Upper lobe of left lung (tissue), 6 donors: ENCODE measurements at places on chromosomes 1 and 21.

DNA sequence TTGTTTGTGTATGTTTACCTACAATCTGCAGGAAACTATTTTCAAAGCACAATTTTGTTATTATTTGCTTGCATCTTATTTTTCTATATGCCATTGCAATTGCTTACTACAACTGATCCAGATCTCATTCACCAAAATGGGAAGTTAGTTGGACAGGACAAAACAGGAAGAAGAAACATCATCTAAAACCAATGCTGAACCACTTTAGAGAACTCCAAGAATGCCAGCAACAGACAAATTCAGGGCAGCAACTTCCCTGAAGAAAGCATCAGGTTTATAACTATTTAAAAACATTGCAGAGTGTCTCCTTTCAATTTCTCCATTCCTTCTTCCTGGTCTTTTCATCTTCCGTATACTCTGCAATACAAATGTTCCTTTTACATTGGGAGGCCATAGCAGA, 82.4 kb upstream of the SMYD2 start:
- no peak for DNase-seq

- DNase-seq: no peak
Observed at GRCh38 chr1:209323743-209324142, 259.8 kb upstream of the CAMK1G start.

- no peak for DNase-seq
Observed at GRCh38 chr1:39671793-39672550, at the start of gene NT5C1A. Gene NT5C1A, minus strand, starts transcription at chr1:39672107. Its CDS starts 69 bp downstream, at chr1:39672038.

- DNase-seq: no peak
Observed at GRCh38 chr1:5526822-5527551, 465.2 kb downstream of the NPHP4 start.

- DNase-seq: no peak
Observed at GRCh38 chr1:15851210-15852035, 3.9 kb downstream of the SPEN start.

DNA sequence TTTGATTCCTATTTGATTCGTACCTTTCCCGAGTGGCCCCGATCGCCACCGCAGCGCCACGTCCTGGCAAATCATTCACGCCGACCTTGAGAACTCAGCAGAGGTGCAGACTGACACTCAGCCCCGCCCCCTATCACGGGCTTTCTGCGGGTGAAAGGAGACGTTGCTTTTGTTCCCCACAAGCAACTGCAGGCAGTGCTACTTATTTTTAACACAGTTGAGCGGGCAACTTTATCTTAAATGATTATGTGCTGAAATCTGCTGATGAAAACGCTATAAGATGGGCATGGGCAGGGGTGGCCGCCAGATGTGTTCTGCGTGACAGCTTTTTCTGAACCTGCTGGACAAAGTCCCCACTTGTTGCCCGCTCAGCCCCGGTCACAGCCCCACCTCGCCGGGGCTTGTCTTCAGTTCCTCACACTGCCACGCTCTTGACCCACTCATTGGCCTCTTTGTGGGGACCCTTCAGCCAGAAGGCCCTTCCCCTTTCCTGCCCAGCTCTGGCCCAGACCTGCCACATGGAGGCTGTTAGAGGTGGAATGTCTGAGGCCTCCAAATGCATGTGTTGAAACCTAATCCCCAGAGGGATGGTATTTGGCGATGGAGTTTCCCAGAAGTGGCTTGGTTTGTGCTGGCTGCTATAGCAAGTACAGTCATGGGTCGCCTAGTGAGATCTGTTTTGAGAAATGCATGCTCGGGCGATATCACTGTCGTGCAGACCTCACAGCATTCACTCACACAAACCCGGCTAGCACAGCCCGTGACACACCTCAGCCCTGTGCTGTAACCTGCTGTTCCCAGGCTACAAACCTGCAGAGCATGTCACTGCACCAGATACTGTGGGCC, 15.7 kb upstream of the PDXK start:
- peak; percentile 67 for DNase-seq

GRCh38 chr1:229117664-229118300, 153.1 kb upstream of the RAB4A start:
- peak; percentile 91 for DNase-seq

DNA sequence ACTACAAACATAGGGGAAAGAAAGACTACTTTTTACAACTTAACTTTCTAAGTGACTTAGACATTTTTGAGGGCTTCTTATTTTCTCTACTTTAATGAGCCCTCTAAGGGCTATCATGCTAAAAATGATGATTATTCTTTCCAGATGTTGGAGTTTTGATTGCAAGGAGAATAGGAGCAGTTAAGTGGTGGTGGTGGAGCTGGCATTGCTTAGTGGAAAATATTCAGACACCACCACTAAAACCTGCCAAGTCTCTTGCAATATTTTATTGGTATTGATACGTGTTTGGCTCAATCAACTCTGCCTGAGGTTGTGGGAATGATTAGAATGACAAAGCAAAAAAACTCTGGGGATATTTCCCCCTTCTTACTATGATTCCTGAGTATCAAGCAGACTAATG, 82.6 kb upstream of the PTGFR start:
- no peak for DNase-seq

GRCh38 chr1:17441265-17441992, 2.0 kb upstream of the RCC2 start:
- no peak for DNase-seq

DNA sequence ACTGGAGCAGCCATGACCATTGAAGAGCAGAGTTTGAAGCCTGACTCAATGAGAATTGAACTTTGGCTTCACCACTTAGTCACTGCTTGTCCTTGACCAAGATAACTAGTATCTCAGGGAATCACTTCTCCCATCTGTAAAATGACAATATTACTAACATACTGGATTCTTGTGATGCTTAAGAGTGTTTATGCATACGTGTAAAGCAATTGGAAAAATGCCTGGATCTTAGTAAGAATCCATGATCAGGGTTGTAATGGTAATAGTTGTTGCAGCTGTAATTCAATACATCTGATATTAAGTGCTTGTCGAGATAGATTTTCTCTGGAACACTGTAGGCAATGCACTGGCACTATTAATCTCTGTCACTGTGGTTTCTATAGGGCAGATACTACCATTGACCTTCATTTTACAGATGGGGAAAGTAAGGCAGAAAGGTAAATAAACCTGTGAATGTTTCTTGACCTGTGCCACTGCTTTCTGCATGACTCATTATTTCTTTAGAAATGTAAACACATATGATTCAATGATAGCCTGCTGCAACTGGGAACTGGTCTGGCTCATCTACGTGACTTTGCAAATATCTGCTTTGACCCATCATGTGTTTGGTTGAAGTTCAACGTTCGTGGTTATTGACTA, 662.5 kb downstream of the PLA2G4A start:
- no peak for DNase-seq

DNA sequence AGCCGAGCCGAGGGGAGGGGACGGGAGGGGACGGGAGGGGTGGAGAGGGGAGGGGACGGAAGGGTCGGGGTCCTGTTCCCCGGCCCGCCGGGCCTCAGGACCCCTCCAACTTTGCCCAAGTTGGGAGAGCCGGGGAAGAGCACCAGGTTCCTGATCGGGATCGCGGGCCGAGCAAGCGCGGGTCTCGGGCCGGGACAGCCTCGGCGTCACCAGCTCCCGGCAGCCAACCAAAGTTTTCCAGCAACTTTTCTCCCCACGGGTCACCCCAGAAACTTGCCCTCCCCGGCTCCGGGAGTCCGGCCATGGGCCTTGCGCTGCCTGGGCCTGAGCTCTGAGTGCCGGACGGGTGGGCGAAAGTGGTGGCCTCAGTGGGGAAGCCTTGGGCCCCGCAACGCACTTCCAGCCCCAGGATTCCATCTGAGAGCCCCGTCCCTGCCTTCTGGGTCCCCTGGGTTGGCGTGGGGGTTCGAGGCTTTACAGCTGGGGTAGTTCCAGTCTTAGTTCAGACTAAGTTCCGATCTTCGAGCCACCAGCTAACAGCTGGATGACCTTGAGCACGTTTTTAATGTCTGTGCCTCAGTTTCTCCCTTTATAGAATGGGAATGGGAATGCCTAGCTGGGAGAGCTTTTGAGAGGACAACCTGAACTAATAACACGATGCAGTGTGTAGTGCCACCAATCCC, 458 bp downstream of the ZC3H12A start:
- no peak for DNase-seq

GRCh38 chr1:1666526-1666925, 7.7 kb upstream of the CDK11B start:
- DNase-seq: no peak

DNA sequence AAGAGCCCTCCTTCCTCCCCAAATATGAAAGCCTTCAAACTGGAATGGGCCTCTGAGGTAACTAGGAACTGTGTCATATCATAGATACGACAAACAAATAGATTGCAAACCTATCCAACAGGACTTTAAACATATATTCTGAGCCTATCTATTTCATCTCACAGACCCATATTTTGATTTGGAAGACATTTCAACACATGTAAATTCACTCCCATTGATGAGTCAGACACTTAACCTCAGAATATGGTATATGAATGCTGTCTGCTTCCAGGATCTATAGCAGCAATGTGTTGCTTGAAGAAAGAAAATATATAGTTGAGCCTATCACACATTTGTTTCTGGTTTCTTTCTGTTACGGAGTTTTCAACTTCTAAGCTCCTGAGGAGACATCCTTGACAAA, 221.9 kb upstream of the SAMSN1 start:
- DNase-seq: no peak

DNA sequence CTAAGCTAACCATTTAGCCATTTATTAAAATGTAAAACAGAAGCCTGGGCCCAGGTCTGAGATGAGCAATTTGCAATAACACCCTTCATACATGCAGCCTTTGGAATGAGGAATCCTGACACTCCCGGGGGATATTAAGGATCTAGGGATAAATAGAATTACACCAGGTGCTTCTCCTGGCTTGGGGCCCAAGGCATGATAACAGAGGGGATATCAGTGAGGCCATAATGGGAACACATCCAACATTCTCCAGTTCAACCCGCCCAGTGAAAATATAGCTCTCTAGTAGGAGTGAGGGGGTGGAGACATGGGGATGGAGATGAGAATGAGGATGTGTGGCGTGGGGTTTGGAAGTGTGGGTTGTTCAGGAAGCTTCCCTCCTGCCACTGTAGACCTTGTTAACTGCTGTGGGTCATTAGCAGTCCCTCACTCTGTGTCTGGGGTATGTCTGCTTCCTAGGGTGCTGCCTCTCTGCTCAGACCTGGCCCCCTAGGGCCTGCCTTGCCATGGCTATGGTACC, 57.9 kb upstream of the KANK4 start:
- no peak for DNase-seq
